ENCODE measurements at places on chromosomes 7 and 10.
A peak's percentile ranks its signal among the peaks of the same experiment; 100 is the strongest.

- DNase-seq, result no peak
Observed at GRCh38 chr10:15331461-15331860, 39.6 kb downstream of the FAM171A1 start.

DNA sequence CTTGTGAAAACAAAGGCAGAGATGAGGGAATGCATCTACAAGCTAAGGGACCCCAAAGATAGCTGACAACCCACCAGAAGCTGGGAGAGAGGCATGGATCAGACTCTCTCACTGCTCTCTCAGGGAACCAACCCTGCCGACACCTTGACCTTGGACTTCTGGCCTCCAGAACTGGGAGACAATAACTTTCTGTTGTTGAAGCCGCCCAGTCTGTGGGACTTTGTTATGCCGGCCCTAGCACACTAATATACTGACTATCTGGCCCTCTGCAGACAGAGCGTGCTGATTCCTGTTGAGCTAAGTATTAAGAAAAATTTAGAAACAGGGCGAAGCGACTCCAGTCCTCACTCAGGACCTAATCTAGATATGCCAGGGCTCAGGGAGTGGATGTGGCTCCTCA is 144.3 kb upstream of the TCF7L2 start:
- DNase-seq, result no peak

GRCh38 chr7:532379-533143 is 12.9 kb upstream of the PDGFA start:
- no peak for DNase-seq

DNA sequence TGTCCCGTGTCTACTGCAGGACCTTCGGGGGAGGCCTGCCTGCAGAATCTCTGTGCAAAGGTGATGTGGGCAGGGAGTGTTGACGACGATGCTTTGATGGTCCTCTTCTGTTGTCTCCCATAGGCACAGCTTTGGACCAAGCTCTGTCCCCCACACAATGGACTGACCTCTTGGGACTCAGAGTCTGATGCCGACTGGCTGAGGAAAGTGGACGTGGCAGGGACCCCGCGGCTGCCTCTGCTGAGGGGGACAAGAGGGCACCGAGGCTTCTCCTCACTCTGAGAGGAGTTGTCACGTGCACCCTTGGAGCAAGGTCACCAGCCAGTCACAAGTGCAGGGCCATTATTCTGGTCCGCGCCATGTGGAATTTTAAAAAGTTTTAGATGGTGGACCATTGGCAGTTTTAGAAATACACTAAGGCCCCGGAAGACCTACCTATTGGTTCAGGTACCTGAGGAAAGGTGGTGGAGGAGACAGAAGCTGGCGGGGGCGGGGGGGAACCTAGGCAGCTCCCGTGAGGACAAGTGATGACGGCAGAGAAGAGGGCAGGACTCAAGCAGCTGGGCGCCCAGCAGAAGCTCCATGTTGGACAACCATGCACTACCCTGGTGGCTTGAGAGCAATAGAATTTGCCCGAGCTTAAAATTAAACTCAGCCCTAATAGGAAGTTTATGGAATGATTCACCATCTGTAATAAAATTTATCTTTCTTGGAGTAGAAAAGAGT is 331.4 kb downstream of the PTPRN2 start:
- DNase-seq, result no peak

DNA sequence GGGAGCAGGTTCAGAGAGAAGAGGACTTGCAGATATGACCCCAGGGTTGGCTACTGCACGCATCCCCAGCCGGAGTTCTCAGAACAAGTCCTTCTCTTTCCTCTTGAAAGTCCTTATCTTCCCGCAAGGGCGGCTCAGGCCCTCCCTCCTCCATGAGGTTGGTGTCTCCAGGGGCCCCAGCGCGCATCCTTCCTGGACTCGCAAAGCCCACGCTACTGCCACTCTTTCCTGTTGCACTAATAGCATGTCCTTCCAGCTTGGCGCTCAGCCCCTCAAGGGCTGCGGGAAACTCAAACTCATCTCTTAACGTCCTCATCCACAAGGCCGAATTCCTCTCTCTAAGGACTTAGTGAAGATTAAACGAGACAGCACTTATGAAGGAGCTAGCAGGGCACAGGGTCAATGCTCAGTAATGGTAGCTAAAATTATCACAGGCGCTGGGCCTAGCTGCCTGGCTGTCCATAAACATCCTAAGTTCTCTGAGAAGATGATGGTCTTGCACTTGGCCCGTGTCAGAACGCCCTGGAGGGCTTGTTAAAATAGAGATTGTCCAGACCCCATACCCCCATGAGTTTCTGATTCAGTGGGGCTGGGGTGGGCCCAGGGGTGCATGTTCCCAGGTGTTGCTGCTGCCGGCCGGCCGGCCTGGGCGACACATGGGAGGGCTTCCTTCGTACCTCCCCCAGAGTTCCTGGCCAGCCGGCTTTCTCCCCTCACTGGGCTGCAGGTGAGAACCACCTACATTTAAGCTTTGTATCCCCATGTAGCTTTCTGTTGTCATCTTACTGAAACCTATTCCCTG is 261.4 kb downstream of the COBL start:
- no peak for DNase-seq

DNA sequence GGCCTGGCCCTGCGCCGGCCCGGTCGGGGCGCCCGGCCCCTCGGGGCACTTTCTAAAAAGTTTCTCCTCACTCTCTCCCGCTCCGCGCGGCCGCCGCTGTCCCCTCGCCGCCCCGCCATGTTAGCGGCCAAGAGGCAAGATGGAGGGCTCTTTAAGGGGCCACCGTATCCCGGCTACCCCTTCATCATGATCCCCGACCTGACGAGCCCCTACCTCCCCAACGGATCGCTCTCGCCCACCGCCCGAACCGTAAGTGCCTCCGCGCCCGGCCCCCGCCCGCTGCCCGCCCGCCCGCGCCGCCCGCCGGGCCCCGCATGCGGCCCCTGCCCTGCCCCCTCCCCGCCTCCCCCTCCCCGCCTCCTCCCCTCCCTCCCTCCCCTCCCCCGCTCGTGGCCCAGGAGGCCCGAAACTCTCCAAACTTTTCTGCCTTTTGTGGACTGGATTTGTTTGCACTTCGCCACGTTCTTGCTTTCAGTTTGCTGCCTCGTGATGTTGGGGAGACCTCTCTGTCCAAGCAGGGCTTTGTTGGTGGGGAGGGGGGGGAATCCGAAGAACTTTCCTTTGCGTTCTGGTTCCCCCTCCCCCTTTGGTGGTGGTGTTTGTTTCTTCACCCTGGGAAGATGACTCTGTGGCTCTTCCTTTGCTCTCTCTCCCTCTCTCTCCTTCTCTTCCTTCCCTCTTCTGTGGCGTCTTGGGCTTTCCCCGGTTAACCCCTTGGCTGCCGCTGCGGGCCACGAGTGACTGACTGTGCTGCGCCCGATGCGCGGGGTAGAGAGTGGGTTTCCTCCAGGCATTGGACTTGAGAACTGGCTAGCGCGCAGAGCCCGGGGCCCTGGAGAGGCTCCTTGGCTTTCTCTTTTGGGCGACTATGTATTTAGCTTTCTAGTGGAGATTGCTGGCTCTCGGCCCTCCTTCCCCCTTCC is 1.6 kb downstream of the TCF7L2 start:
- DNase-seq, result peak; percentile 14

DNA sequence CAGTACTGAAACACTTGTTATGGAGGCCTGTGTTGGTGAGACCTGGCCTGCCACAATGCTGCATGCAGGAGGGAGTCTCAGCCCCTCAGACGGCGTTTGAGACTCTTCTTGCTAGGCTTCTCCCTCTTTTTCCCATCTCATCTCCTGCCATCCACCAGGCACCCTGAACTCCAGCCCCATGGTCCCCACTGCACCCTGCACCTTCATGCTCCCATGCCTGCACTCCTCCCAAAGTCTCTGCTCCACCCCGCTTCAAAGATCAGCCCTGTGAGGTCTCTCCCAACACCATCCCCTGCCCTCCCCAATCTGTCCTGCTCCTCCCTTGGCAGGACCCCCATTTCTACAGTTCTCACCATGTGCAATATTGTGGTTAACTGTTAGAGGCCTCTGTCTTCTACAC is 61.7 kb downstream of the VOPP1 start:
- no peak for DNase-seq

DNA sequence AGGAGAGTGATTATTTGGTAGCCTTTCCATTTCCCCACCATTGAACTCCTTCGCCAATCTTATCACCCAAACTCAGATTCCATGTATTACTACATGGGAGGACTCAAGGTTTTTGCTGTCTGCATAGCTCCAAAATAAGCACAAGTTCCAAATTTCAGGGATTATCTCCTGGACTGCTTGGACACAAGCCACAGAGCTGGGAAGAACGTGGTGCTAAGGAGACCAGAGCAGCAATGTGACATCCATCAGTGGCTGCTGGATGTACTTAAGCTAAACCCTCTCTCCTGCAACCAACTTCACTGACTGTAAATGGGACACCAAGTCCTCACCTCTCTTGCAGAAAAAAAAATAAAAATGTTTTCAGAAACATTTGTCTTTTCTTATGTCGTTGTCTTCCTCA is 56.3 kb downstream of the NRP1 start:
- no peak for DNase-seq

GRCh38 chr10:86043236-86043635 is 323.4 kb downstream of the GRID1 start:
- no peak for DNase-seq

- DNase-seq, result no peak
Observed at GRCh38 chr10:50572017-50572491, 51.7 kb downstream of the SGMS1 start.

DNA sequence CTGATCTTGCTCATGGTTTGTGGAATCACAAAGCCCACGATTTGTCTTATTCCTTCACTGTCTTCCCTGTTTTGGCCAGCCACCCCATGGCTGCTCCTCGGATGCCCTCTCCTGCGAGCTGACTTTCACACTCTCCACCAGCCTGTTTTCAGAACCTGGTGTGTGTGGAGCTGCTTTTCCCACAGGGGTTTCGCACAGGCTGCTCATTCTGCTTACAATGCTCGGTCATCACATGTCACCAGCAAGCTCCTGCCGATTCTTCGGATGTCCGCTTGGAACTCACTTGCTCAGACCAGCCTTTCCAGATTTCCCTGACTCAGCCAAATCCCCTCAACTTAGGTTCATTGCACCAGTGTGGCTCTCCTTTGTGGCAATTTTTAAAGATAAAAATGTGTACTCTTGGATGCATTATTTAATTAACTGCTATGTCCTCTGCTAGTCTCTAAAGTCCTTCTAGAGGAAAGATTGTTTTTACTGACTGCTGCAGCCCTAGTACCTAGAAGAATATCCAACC is 1018.6 kb upstream of the LRRTM3 start:
- DNase-seq, result no peak

DNA sequence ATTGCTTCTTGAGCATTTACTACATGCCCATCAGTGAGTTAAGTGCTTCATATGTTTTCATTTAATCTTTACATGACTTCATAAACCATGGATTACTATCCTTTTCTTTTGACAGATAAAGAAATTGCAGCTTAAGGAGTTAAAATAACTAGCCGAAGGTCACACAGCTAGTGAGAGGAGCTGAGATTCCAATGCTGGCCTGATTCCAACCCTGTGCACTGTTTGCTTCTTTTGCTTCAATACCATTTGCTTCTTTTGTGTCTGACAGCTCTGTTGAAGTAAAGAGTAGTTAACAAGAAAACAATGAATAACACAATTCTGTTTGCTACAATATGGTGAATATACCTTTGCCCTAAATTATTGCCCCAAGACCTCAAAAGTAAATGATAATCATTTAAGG is 132.4 kb downstream of the GRM3 start:
- DNase-seq, result no peak

DNA sequence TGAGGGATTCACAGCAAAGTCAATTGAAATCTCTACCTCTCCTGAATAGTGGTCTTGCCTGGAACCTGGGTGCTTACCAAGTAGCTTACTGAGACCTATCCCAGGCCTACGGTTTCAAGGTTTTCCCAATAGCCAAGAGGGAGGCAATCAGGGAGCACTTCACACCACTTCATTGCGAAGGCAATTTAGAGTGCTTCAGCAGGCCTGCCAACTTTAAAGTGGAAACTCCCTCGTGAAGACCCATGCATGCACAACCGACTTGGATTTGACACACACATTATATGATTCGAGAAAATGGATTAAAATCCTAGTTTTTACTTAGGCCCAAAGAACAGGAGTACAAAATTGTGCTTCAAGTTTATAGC is 51.5 kb upstream of the NOBOX start:
- DNase-seq, result no peak

All from activated CD8-positive, alpha-beta memory T cell treated with anti-CD3 and anti-CD28 coated beads for 4 hours (primary cell).